ENCODE measurements at places on chromosomes 5 and 9.
A peak's percentile ranks its signal among the peaks of the same experiment; 100 is the strongest.

DNA sequence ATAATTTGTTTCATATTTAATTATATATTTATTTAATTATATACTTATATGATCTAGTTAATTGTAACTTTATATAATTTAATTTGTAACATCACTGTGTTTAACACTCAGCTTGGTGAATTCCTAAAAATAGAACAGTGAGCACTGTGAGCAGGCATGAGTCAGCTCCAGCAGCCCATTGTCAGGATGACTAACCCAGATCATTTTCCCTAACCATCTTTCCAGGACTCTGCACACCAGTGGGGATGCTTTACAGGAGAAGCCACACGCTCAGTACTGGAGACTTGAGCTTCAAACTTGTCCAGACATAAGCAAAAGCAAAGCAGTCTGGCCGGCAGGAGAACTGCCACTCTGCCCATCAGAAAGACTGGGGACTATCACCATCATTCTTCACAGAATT, 446.2 kb upstream of the TRPC7 start:
- DNase-seq, result no peak

DNA sequence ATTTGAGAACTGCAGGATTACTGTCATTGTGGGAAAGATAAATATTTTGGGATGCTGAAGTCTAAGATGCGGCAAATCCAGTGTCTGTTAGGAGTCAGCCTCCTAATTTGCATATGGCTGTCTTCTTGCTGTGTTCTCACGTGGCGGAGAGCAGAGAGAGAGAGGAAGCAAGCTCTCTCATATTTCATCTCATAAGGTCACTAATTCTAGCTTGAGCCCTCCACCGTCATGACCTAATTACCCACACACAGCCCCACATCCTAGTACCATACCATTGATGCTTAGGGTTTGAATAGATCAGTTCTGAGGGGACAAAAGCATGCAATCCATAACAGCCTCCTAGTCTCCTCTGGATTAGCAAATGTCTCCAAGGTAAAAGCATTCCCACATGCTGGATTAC, 124.5 kb downstream of the CDH12 start:
- DNase-seq, result no peak

DNA sequence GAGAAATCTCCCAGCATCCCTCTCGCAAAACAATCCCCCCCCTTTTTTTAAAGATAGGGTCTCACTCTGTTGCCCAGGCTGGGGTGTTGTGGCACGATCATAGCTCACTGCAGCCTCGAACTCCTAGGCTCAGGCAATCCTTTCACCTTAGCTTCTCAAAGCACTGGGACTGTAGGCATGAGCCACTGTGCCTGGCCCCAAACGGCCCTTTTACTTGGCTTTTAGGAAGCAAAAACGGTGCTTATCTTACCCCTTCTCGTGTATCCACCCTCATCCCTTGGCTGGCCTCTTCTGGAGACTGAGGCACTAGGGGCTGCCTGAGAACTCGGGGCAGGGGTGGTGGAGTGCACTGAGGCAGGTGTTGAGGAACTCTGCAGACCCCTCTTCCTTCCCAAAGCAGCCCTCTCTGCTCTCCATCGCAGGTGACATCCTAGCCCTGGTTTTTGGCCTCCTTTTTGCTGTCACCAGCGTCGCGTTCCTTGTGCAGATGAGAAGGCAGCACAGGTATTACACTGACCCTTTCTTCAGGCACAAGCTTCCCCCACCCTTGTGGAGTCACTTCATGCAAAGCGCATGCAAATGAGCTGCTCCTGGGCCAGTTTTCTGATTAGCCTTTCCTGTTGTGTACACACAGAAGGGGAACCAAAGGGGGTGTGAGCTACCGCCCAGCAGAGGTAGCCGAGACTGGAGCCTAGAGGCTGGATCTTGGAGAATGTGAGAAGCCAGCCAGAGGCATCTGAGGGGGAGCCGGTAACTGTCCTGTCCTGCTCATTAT, 6.8 kb downstream of the CA9 start:
- no peak for DNase-seq

GRCh38 chr5:122947372-122947771, 89.2 kb downstream of the PPIC start:
- no peak for DNase-seq

DNA sequence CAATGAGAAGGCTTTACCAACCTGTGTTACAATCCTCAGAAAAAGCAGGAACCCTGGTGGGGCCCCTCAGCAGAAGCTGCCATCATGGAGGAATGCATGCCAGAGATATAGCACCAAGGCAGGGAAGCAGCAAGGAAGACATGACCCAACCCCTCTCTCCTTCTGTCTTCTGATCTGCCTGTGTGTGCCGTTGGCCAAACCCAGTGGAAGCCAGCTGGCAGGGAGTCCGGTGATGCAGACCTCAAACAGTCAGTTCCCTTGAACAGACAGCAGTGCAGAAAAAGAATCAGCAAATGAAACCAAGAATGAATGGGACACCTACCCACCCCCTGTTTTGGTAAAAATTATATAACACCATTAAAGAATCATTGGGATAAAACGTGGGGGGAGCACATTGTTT, 234.2 kb downstream of the ZNF608 start:
- DNase-seq, result no peak

DNA sequence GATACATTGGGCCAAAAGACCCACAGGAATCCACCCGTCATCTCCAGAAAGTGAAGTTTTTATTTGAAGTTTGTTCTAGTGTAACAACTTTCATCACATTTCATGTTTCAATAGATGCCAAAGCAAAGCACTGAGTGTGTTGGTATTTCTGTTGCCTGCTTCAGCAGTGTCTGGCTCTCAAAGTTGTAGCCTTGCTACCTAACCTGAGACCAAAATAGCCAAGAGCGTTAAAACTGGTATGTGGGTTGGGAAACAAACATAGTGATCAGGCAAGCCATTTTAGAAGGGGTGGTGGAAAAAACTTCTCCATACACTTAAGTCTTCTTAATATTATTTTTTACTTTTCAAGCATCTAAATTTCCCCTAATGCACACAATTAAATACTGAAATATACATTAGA, 150.3 kb upstream of the DHFR start:
- no peak for DNase-seq

GRCh38 chr9:8857926-8858595, 1058.5 kb upstream of the DMAC1 start:
- peak; percentile 11 for DNase-seq

DNA sequence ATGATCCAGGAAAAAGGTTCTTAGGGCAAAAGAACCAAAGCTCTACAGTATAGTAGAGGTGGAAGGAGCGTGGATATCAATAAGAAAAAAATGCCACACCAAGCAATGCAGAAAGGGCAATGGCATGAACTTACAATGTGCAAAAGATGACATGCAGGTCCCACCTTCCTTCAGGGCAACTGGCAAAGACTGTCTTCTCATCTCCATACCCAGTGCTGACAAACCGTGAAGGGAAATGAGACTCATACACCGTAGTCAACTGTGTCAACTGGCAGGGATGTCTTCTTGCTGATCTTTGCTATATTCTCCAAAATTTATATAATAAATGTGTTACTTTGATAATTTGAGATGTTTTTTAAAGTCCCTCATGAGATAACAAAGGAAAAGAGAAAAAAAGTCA, 36.0 kb downstream of the MED27 start:
- DNase-seq, result no peak

GRCh38 chr9:33480106-33480505, 6.4 kb upstream of the NOL6 start:
- no peak for DNase-seq

- no peak for DNase-seq
Observed at GRCh38 chr9:4062966-4063365, 236.9 kb downstream of the GLIS3 start.

GRCh38 chr9:89820337-89820736, 215.5 kb downstream of the GADD45G start:
- no peak for DNase-seq

- DNase-seq, result no peak
Observed at GRCh38 chr9:130845254-130845653, 10.2 kb downstream of the ABL1 start.

DNA sequence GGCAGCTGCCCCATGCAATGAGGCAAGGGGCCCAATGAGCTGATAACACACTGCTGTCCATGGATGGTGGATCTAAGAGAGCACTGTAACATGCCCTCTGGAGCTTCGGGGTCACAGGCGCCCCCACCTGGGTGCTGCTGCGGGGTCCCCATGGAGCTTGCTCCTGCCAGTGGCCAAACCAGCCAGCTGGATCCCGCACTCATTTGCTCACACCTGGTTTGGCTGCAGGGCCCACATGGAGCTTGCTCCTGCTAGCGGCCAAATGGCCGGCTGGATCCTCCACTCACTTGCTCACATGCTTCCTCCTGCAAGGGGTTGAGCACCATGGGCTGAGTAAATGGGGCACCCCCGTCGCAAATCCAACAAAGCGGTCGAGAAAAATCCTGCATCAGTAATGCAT, 68.3 kb upstream of the ARL15 start:
- DNase-seq, result no peak

DNA sequence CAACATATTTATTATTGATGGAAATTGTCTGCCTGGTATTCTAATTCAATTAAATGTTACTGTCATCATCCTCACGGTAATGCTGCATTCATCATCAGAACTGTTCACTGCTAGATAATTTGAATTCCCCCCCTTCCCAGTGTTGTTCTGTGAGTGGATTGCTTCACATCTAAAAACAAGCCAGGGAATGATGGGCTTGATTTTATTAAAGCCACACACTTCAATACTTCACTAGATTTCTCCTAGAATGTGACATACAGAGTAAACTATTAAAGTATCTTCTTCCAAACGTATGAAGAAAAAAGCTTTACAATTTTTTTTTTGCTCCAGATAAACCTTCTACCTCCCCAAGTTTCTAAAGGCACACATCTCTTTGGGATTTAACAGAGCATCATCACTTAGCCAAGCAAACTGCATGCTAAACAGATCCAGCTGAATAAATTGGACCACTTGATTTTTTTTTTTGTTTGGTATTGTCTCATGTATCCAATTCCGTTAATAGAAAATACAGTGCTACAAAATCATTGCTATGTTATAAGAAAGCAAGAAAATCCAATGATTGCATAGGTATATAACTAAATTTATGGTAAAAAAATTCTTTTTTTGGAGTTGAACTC, 692.4 kb downstream of the MTRR start:
- no peak for DNase-seq

DNA sequence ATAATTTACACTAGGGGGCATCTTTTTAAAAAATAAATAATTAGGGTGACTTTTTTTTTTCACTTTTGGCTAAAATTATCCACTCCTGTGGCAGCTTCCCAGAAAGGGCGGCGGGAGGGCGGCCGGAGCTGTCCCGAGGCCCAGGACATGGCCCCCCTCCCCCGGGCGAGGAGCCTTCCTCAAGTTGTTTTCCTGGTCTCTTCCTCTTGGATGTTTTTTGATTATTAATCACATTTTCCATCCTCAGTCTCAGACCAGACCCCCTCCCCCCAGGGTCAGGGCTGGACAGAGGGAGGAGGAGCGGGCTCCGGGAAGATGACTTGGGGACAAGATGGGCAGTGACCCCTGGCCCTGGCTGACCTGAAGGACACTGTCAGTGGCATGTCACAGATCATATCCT, 4.7 kb upstream of the CNTFR start:
- no peak for DNase-seq

DNA sequence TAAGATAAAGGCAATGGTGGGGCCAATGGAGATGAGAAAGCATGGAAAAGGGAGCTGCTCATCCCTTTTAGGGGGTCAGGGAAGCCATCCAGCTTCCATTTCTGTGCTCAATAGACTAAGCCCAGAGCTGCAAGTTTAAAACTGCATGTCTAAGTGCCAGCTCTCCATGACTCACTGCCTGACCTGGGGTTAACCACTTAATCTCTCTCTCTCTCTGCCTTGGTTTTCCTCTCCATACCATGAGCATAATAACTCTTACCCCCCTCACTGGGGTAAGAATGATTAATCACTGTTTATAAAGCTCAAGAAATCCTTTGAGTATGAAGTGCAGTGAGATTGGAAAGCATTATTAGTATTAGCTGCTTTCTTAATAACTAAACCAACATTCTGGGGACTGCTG, 1382.4 kb upstream of the WWC1 start:
- DNase-seq, result no peak

DNA sequence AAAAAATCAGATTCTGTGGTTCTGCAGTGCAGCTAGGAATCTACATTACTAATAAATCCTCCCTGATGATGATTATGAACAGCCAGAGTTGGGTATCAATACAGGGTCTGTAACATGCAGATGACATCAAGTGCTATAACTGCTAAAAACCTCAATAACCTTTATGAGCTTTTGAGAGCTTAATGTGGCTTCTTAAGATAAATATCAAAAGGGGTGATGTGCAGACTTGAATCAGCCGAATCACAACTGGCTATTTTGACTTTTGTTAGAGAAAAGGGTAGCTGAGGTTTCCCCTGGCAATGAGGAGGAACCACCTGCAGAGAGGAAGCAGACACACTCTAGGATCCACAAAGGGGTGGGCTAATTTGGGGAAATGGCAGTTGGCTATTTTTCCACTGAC, 30.2 kb downstream of the CAPSL start:
- no peak for DNase-seq
